Spinal cord (tissue), 10 donors: ENCODE measurements at places on chromosomes 16 and 17. TPM values are rescaled to one million over a fixed set of nuclear protein-coding genes. Genes with fewer than 3 reads are reported as not detected.

Gene CD300LF
- polyA plus RNA-seq: 0.53 TPM

Gene KAT7
- polyA plus RNA-seq: 53.0 TPM

Gene MYO15A
- 6.8 TPM for polyA plus RNA-seq

Gene PDE6G
- polyA plus RNA-seq: 1.9 TPM

Gene TMEM204
- polyA plus RNA-seq: 8.3 TPM

Gene OR1A2
- polyA plus RNA-seq: not detected

- H3K4me3 ChIP-seq: no peak overlapping the region
- no peaks in the 10 kb centered on the region for H3K4me1 ChIP-seq
- H3K27me3 ChIP-seq: no peaks in the 10 kb centered on the region
- no peak for DNase-seq
- H3K27ac ChIP-seq: no peak overlapping the region
- H3K36me3 ChIP-seq: no peaks in the 10 kb centered on the region
Measured at GRCh38 chr16:35152067-35152627, 1692.7 kb downstream of the TP53TG3F start.

- H3K27me3 ChIP-seq: no peaks in the 10 kb centered on the region
- DNase-seq: peak; percentile 86
- peaks cover 60% of the 10 kb centered on the region for H3K4me1 ChIP-seq
- H3K4me3 ChIP-seq: no peak overlapping the region
Measured at GRCh38 chr17:38415250-38416194, 12.7 kb upstream of the ARHGAP23 start.

DNA sequence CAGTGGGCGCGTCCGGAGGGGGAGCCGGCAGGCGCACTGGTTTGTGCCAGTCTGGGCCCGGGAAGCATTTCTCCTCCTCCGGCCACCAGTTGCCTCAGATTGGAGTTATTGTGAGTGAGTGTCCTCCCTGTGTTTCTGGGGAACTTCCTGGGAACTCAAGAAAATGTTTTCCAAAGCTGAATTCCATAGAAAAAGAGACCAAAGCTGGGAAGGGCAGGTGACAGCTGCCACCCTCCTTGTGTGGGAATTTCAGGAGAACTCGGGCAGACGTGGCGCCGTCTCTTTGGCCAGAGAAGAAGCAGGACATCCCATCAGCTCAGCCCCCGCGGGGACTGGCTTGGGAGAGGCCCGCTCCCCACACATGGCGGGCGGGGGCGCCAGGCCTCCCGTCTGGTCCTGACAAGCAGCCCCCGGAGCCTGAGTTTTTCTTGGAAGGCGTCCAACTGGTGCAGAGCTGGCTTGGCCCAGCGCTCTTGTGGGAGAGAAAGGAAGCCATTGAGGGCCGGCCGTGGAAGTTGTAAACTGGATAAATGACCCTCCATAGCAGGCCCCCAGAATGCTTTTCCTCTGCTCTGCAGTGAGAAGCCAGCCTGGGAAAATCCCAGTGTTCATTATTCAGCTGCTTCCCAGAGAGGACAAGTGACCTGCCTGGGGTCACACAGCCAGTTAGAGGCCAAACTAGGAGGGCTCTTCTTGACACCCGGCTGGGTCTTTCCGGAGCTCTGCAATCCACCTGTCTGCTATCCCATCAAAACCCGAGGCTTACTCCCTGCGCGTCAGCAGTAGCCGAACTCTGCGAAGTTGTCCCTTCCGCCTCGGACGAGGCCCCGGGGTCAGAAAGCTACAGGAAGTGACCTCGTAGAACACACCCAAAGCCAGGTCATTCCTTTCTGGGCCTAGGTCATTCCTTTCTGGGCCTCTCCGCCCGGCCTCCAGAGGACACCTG is 39.2 kb upstream of the GSE1 start:
- H3K27me3 ChIP-seq: no peaks in the 10 kb centered on the region
- H3K4me1 ChIP-seq: peaks cover 83% of the 10 kb centered on the region
- peak; percentile 77 for DNase-seq
- H3K4me3 ChIP-seq: no peak overlapping the region

GRCh38 chr17:74437702-74438101 is 5.8 kb downstream of the GPRC5C start:
- peaks cover 15% of the 10 kb centered on the region for H3K27me3 ChIP-seq
- no peak overlapping the region for H3K27ac ChIP-seq
- DNase-seq: no peak
- peaks cover 18% of the 10 kb centered on the region for H3K4me1 ChIP-seq

GRCh38 chr17:36000732-36001109 is 632 bp downstream of the CCL15 start:
- no peak overlapping the region for H3K27ac ChIP-seq
- H3K36me3 ChIP-seq: no peaks in the 10 kb centered on the region
- H3K4me1 ChIP-seq: no peaks in the 10 kb centered on the region
- no peaks in the 10 kb centered on the region for H3K27me3 ChIP-seq
- DNase-seq: no peak
- H3K4me3 ChIP-seq: no peak overlapping the region

GRCh38 chr16:27980076-27980775 is 83.3 kb downstream of the GSG1L start:
- no peaks in the 10 kb centered on the region for H3K27me3 ChIP-seq
- no peaks in the 10 kb centered on the region for H3K36me3 ChIP-seq
- no peak overlapping the region for H3K27ac ChIP-seq
- no peak overlapping the region for H3K4me3 ChIP-seq

DNA sequence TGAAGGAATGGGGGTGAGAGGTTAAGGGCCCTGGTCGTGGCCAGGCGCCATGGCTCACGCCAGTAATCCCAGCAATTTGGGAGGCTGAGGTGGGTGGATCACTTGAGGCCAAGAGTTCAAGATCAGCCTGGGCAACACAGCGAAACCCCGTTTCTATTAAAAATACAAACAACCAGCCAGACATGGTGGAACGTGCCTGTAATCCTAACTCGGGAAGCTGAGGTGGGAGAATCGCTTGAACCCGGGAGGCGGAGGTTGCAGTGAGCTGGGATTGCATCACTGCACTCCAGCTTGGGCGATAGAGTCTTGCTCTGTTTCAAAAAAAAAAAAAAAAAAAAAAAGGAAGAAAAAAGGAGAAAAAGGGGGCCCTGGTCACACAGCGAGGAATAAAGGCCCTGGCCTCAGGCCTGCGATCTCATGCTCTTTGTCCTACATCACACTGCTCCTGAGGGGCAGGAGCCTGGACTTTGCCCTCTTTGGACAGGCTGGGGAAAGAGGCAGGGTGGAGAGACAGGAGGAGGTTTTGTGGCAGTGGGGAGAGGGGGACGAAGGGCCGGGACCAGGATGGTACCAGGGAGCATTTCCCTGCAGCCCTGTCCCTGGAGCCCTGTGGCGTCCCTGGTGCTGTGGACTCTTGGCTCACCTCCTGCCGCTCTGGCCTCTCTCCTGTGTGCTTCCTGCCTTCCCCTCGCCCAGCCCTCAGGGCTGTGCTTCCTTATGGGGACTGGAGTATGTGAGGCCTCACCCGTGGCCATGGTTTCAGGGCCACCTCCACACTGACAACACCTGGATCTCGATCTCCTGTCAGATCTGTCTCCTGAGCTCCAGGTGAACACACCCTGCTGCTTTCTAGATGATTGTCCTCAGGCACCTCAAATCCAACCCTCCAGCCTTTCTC is 19.7 kb upstream of the SLC25A19 start:
- H3K4me3 ChIP-seq: no peak overlapping the region
- peak overlapping the region; percentile 40 for H3K27ac ChIP-seq
- no peak for DNase-seq
- no peaks in the 10 kb centered on the region for H3K27me3 ChIP-seq

DNA sequence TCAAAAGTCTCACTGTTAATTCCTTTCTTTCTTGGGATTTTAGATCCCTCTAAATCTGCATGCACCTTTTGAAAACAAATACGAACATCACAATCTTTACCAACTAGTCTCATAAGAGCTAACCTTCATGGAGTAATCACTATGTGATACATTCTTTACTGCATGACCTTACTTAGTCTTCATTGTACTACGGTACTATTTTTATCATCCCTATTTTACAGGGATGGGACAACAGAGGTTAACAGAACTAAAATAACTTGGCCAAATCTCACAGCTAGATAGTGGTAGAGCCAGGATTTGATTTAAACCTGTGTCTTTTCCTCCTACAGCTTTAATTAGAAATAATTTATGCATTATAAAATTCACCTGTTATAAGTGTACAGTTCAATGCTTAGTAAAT is 32.9 kb upstream of the TAOK1 start:
- H3K4me3 ChIP-seq: no peak overlapping the region
- H3K27me3 ChIP-seq: no peaks in the 10 kb centered on the region
- no peaks in the 10 kb centered on the region for H3K36me3 ChIP-seq
- H3K27ac ChIP-seq: no peak overlapping the region
- no peaks in the 10 kb centered on the region for H3K4me1 ChIP-seq
- no peak for DNase-seq

DNA sequence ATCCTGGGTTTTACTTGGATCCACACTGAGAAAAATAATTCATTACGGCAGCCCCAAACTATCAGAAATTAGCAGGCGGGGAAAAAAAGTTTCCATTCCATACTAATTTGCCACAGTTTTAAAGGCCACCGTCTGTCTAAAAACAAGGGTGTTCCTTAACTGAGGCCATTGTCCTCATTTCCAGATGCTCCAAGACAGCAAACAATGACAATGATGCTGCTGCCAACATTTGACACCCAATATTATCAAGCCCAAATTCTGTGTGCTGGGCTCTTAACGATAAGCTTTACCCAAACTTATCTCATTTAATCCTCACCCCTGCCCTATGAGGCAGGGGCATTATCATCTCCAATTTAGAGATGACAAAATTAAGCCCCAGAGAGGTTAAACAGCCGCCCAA is 26.3 kb downstream of the CUEDC1 start:
- H3K36me3 ChIP-seq: peaks cover 4% of the 10 kb centered on the region
- no peak overlapping the region for H3K4me3 ChIP-seq
- H3K27ac ChIP-seq: peak overlapping the region; percentile 10
- no peaks in the 10 kb centered on the region for H3K27me3 ChIP-seq
- no peak for DNase-seq
- peaks cover 85% of the 10 kb centered on the region for H3K4me1 ChIP-seq
